Activated naive CD8-positive, alpha-beta T cell treated with anti-CD3 and anti-CD28 coated beads, Interleukin-2, amount 10 ng/mL, durations not matched to agents 7 days and 5 days (primary cell): ENCODE measurements at places on chromosomes 12 and 14.

GRCh38 chr12:49626836-49627235 lies 3.5 kb downstream of the PRPF40B start:
- no peaks in the 10 kb centered on the region for H3K36me3 ChIP-seq
- no peak overlapping the region for H3K4me3 ChIP-seq
- no peak overlapping the region for H3K27ac ChIP-seq
- H3K4me1 ChIP-seq = peaks cover 16% of the 10 kb centered on the region
- DNase-seq = no peak

DNA sequence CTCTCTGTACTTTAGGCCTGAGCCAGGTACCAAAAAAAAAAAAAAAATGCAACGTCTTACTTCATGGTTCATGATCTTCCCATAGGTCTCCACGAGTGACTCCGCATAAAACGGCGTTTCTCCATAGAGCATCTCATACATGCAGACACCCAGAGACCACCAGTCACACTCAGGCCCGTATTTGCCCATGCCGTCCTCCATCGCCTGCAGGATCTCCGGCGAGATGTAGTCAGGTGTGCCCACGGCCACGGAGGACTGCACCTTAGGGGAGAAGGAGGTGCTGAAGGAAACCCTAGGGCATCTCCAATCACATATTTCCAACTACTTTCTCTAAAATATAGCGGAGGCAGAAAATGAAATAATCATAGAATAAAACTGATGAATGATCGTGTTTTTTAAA lies 61.0 kb downstream of the AMN start:
- no peaks in the 10 kb centered on the region for H3K4me1 ChIP-seq
- peaks cover 5% of the 10 kb centered on the region for H3K36me3 ChIP-seq
- no peak overlapping the region for H3K27ac ChIP-seq

GRCh38 chr14:21069388-21070082 lies 569 bp upstream of the ARHGEF40 start:
- no peaks in the 10 kb centered on the region for H3K36me3 ChIP-seq
- peaks cover 27% of the 10 kb centered on the region for H3K4me1 ChIP-seq
- no peak for DNase-seq
- H3K27me3 ChIP-seq = peaks cover 74% of the 10 kb centered on the region
- H3K27ac ChIP-seq = no peak overlapping the region

- no peak overlapping the region for H3K27ac ChIP-seq
- no peaks in the 10 kb centered on the region for H3K36me3 ChIP-seq
- H3K4me1 ChIP-seq = peaks cover 7% of the 10 kb centered on the region
- H3K27me3 ChIP-seq = peaks cover 22% of the 10 kb centered on the region
- DNase-seq = no peak
These were observed 18.4 kb upstream of the SRGAP1 start for GRCh38 chr12:63826006-63826585.

- no peaks in the 10 kb centered on the region for H3K4me1 ChIP-seq
- no peak overlapping the region for H3K4me3 ChIP-seq
- peaks cover 4% of the 10 kb centered on the region for H3K36me3 ChIP-seq
These were observed 21.7 kb upstream of the CATSPERB start for GRCh38 chr14:91753501-91754128.

GRCh38 chr12:93803424-93803807 lies 126.2 kb downstream of the CRADD start:
- H3K4me1 ChIP-seq = peaks cover 13% of the 10 kb centered on the region
- H3K27ac ChIP-seq = no peak overlapping the region
- H3K27me3 ChIP-seq = no peaks in the 10 kb centered on the region
- no peak for DNase-seq

DNA sequence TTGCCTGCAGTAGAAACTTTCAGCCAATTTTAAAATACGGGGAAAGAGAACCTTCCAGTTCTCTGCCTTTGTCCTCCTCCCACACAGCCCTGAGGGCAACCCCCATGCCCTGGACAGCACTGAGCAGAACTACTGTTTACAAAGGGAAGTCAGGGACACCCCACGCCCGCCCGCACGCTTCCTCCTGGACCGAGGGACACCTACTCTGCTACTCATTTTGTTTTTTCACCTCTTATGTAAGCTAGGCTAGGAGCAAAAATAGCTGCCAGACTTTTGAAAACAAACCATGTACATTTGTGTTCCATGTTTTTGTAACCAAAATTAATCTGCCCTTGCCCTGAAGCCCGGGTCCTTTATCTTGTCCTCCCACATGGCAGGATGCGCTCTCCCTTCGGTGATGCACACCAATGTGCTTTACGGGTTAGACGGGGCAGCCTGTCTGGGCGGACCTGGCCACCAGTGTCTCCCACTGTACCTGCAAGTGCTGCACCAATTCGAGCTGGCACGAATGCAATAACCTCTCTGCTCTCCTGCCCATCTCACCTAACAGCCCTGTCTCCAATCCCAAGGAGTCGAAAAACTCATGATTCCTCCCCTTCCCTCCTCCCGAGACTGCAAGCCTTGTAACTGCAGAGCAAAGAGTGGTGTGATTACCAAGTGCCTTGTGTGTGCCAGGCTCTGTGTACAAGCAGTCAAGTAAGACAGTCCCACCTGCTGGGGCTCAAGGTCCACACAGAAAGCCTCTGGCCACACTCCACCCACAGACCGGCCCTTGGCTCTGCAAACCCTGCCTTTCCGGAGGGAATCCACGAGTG lies 85.2 kb downstream of the CCDC88C start:
- no peak for DNase-seq
- peak overlapping the region; percentile 75 for H3K27ac ChIP-seq
- peaks cover 64% of the 10 kb centered on the region for H3K4me1 ChIP-seq

DNA sequence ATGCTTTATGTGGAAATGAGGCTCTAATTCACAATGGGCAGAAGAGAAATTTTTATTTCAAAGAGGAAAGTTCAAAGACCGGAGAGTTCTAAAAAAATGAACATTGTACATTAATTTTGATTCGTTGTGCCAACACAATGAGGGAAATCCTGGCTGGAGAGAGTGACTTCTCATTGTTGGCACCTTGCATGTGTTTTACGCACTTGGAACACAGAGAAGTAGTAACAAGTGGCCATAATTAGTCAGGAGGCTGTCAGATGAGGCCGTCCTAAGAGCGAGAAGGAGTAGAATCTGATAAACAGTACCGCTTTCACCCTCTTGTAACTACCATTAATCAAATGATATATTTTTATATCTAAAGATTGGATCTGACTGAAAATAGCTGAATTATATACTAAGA lies 6.9 kb downstream of the LMO3 start:
- no peak overlapping the region for H3K4me3 ChIP-seq
- DNase-seq = no peak

DNA sequence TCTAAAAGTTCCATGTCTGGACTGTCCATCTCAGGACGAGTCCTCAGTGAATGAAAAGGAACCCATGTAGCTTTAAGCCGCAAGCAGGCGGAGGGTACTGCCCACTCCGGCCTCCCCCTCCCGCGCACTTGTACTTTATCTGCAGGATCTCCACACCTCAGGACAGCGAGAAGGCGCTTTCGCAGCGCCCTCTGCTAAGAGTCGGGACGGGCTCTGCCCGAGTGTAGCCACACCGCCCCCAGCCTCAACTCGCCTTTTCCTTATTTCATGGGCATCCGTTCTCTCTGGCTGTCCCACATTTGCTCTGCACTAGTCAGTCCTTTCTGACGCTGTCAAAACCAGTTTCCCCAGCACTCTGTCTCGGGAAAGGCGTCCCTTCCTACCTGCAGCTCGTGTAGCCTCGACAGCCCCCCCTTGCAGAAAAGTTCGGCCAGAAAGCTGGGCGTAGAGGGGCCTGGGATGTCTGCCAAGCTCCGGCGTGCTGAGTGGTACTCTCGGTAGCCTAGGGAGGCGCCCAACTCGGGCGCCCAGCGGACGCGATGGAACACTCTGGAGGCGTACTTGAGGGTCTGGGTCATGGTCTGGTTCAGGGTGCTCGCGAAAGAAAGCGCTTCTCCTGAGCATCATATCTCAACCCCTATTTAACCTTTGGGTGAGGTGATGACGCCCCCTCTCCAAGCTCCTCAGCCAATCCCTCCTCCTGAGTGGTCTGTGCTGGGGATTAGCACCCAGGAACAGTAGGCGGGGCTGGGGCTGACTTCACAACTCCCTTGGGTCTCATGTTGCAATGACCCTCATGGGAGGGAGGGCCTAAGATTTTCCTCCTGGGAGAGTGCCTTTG lies at the start of gene CYP27B1:
Gene CYP27B1 (minus strand): TSS at position 615 of the 841 bp plus-strand sequence. CDS start 37 bp downstream, at position 578.
- no peak for DNase-seq
- H3K27ac ChIP-seq = no peak within 1 kb of the TSS
- H3K4me1 ChIP-seq = peaks cover 23% of the 10 kb centered on the region
- H3K27me3 ChIP-seq = peaks cover 11% of the 10 kb centered on the region
- peak within 1 kb of the TSS; percentile 89 for H3K4me3 ChIP-seq
- peaks cover 7% of the 10 kb centered on the region for H3K36me3 ChIP-seq

DNA sequence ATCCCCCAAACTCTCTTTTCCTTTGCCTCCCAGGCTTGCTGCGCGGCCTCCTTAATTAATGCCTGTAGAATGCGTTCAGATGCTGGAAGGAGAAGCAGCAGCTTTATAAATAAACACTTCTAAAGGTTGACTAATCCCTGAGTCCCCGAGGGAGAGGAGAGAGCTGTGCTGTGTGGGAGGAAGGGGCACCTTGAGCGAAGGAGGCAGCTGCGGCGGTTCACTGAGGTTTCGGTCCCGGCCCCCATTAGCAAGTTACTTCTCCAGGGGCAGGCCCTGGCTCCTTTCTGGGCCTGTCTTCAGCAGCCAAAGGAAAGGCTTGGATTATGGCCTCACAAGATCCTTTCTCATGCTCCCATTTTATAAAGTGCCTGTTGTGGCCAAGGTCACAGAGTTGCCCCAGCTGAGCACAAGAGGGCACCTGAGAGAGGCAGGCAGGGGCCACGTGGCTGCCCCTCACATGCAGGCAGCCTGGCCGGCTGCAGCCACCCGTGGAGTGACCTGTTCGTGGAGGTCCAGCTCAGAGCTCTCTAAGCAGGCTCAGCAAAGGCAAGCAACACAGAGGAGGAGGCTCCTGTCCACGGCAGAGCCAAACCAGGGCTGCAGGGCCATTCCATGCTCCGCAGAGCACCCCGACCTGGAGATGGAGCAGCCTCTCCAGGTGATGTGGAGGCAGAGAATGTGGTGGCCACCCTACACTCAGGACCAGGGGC lies 15.0 kb upstream of the CACNA2D4 start:
- H3K36me3 ChIP-seq = no peaks in the 10 kb centered on the region
- peaks cover 2% of the 10 kb centered on the region for H3K27me3 ChIP-seq
- no peak overlapping the region for H3K27ac ChIP-seq
- H3K4me3 ChIP-seq = no peak overlapping the region
- peaks cover 4% of the 10 kb centered on the region for H3K4me1 ChIP-seq

GRCh38 chr12:131724534-131724933 lies 13.6 kb downstream of the SFSWAP start:
- peaks cover 16% of the 10 kb centered on the region for H3K36me3 ChIP-seq
- peak overlapping the region; percentile 71 for H3K27ac ChIP-seq
- H3K4me1 ChIP-seq = peaks cover 14% of the 10 kb centered on the region
- DNase-seq = no peak
- no peak overlapping the region for H3K4me3 ChIP-seq

DNA sequence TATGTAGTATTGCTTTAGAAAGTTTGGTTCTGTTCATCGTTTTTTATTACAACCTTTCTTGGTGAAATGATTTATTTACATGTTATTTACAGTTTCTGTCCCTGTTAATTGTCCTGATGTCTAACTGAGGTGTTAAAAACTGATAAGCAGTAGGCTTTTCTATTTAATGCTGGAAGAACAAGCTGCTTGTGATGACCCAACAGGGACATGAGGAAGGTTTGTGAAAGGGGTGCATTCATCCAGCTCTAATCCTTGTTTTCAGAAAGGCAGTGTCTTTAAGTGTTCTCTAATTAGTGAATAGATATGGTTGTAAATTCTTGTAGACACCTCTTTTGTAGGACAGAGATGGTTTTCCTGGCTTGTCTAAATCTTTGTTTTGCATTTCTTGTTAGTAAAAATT lies 191.4 kb downstream of the FOXA1 start:
- H3K36me3 ChIP-seq = no peaks in the 10 kb centered on the region
- H3K27ac ChIP-seq = no peak overlapping the region
- H3K27me3 ChIP-seq = no peaks in the 10 kb centered on the region
- H3K4me1 ChIP-seq = no peaks in the 10 kb centered on the region
- no peak for DNase-seq

- H3K4me3 ChIP-seq = no peak overlapping the region
- no peak overlapping the region for H3K27ac ChIP-seq
- H3K27me3 ChIP-seq = no peaks in the 10 kb centered on the region
- no peak for DNase-seq
These were observed 22.4 kb downstream of the FAM177A1 start for GRCh38 chr14:35068238-35069012.

GRCh38 chr14:64089920-64090319 lies 204.3 kb downstream of the ESR2 start:
- no peak for DNase-seq
- no peaks in the 10 kb centered on the region for H3K27me3 ChIP-seq
- H3K4me3 ChIP-seq = no peak overlapping the region

GRCh38 chr12:54217774-54218241 lies 29.0 kb upstream of the SMUG1 start:
- peaks cover 32% of the 10 kb centered on the region for H3K4me1 ChIP-seq
- no peaks in the 10 kb centered on the region for H3K36me3 ChIP-seq
- no peak overlapping the region for H3K27ac ChIP-seq
- peak overlapping the region; percentile 87 for H3K4me3 ChIP-seq

GRCh38 chr12:112270673-112271072 lies 111.6 kb downstream of the HECTD4 start:
- no peak for DNase-seq
- H3K27ac ChIP-seq = no peak overlapping the region
- H3K36me3 ChIP-seq = peaks cover 28% of the 10 kb centered on the region

GRCh38 chr12:19483727-19484126 lies 44.4 kb downstream of the AEBP2 start:
- no peaks in the 10 kb centered on the region for H3K27me3 ChIP-seq
- peaks cover 41% of the 10 kb centered on the region for H3K4me1 ChIP-seq
- H3K36me3 ChIP-seq = peaks cover 66% of the 10 kb centered on the region
- peak overlapping the region; percentile 55 for H3K4me3 ChIP-seq
- no peak for DNase-seq
- H3K27ac ChIP-seq = peak overlapping the region; percentile 79
